ENCODE measurements at places on chromosomes 1 and 21. TPM values are rescaled to one million over a fixed set of nuclear protein-coding genes. Genes with fewer than 3 reads are reported as not detected.

The SLC1A7 gene
- total RNA-seq, result 0.12 TPM

The PAX7 gene
- total RNA-seq, result not detected

The KCNA2 gene
- 0.10 TPM for total RNA-seq

The RHEX gene
- total RNA-seq, result not detected

The ELF3 gene
- not detected for total RNA-seq

The FCMR gene
- 1.6 TPM for total RNA-seq

The SARS1 gene
- total RNA-seq, result 161 TPM

All from cardiac ventricle fibroblast (primary cell).